ENCODE measurements at places on chromosomes 12 and 14.

DNA sequence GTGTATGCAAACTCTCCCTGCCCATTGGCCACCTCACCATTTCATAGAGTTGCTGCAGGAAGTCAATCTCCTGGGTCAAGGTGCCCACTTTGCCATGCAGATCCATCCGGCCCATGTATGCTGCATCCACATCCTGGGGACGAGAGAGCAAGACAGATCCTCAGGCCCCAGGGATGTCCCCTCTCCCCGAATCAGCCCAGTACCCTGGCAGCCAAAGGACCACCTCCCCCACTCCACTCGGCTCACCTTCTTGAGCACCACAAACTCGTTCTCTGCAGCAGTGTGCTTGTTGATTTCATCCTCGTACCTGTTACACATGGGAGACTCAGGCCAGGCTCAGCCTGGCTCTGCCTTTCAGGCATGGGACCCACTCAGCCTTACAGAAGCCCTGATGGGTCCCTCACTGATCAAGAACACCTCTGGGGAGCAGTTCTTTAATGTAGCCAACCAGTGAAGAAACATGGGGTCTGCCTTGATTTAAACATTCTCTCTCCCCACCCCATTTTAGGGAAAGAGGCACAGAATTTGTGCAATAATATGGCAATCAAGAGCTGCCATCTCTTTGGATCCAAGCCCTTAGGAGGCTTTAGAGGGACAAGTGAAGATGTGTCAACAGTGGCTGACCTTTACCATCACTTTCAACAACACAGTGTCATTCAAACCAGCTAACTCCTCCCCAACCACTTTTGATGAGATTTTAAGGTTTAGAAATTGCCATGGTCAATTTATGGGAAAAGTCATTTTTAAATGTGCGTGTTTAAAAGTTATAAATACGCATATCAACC lies 3.9 kb downstream of the KRT79 start:
- DNase-seq: no peak

- DNase-seq: no peak
Measured at GRCh38 chr12:5807090-5807414, 138.0 kb downstream of the ANO2 start.

DNA sequence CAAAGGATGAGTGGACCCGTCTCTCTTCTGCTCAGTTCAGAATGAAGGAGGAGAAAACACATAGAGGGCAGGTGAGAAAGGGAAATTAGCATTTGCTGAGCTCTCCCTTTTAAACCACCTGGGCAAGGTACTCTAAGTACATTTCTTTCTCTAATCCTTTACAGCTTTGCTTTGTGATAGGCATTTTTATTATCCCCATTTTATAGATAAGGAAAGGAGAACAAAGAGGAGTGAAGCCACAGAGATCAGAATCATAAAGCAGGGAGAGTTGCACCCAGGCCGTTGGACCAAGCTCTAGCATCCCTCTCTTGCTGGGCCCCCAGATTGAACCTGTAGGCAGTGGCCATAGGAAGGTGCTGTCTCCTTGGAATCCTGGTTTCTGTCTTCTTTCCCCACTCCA lies 47.0 kb downstream of the VCPKMT start:
- DNase-seq: no peak

DNA sequence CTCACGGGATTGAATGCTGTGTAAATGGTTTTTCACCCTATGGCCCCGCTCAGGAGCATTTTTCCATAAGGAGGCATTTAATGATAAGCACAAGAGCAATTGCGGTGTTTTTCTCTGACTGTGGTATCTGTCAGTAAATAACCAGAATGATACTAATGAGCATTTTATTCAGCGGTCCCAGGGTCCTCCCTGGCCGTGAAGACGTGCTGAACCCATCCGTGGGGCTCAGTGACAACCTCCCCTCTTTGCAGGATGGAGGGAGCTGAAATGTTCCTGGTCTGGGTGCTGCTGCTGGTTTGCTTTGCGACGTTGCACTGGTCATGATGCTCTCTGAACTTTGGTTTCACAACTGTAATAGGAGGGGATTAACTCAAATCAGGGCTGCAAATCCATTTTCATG lies 625.6 kb downstream of the AACS start:
- DNase-seq: no peak

- DNase-seq: no peak
Measured at GRCh38 chr12:59080101-59080500, 159.8 kb upstream of the LRIG3 start.

DNA sequence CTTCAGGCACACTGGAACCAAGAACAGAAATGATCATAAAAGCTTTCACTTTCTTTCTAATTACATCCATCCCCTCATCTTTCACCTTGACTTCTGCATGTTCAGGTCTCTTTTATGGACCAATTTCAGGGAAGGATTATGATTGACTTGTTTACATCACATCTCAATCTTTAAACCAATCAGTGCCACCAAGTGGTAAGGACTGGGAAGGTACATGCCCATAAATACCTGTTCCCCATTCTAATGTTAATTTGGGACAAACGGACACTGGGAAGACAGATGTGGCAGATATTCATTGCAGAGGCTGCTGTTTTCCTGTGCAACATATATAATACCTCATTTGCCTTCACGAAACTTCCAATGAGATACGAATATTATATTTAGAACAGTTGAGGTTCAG lies 978.1 kb downstream of the GALC start:
- peak; percentile 58 for DNase-seq

GRCh38 chr14:57080691-57081090 lies 188.0 kb downstream of the EXOC5 start:
- DNase-seq: no peak

- DNase-seq: no peak
Measured at GRCh38 chr12:12427568-12427967, 70.7 kb downstream of the BORCS5 start.

DNA sequence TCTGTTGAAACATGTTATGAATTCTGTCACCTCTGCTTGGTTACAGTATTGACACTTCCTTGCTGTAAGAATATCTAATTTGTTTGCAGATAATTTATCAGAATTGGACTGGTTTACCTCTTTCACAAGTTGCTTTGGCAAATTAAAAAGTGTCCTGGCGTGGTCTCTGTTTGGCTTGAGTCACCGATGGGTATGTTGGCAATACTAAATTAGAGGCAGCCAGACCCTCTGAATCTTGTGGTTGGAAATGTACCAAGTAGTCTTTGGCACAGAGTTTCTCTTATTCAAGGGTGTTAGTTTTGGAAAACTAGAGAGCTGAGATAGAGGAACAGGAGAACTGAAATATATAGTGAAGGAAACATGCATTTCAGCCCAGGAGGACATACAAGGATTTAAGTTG lies 521.1 kb upstream of the MGAT4C start:
- DNase-seq: no peak

DNA sequence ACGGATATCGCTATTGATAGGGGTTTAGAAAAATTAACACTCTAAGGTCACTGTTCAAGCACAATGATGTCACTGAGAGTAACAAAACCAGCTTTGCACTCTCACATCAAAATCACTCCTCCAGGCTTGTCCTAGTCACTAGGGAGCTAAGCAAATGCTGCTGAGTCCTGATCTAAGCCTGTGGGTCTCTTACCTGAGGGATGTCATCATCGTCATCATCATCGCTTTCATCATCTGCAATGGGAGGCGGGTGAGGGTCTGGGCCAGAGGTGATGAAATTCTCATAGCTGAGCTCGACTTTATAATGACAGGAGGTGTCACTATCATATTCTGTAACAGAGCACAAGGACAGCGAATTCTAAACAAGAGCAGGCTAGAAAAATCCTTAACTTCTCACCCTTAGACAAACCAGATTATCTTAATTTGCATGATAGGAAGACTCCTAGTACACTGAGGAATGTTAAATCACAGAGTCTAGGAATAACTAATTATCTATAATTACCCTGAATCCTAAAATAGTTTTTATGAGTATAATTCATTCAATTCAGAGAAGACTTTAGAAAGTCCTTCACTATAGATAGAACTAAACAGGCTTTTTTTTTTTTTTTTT lies 83.0 kb downstream of the TRAFD1 start:
- no peak for DNase-seq

DNA sequence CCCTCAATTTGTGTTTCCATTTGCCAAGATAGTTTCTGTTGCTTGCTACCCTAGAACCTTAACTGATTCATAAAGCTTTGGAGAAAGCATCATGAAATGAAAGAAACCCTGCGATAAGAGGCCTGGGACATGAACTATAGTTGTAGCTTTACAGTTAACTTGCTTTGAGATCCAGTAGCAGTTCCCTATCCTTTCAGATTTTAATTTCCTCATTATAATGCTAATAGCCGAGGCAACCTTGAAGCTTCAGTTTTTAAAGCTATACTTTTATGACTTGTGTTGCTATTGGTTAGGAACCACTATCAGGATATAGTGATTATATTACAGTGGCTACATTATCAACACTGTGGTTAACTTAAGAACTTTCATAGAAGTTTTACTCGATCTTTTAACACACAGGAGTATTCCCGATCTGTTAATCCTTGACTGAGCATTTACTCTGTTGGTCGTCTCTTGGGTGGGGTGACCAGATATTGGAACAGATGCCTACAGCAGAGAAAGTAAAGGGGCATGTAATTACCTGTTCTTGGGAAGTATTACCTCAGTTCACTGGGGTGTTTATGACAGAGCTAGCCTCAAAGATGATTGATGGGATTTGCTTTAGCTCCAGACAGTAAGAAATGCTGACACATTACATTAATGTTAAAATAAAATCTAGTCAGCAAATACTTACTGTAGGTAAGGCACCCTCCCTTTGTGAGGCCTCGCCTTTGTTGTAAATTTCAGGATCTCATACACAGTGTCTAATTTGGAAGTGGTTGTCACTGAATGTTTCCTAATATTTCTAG lies 86.2 kb upstream of the CSRP2 start:
- no peak for DNase-seq
